ENCODE measurements at places on chromosomes 5 and 9.
A peak's percentile ranks its signal among the peaks of the same experiment; 100 is the strongest.

DNA sequence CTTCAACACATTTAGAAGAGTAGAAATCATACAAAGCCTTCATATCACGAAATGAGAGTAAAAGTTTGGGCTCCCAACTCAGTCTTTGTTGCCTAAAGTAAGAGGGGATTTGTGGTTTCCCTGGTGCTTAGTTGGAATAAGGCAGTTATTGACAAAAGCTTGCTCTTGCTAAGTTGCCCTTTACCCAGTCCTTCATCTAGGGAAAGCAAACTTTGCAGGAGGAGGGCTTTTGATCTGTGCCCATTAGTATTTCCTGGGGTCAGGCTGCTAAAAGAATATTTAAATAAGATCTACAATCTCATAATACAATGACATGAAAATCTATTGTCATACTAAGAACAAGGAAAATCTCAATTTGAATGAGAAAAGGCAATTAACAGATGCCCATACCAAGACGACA lies 84.1 kb upstream of the ACO1 start:
- no peak for DNase-seq

- peak; percentile 15 for DNase-seq
Observed at GRCh38 chr5:180007582-180007981, 64.0 kb downstream of the RNF130 start.

- DNase-seq, result no peak
Observed at GRCh38 chr5:139215107-139215975, 17.2 kb upstream of the SIL1 start.

GRCh38 chr9:107215381-107215780 lies 67.7 kb upstream of the RAD23B start:
- no peak for DNase-seq

DNA sequence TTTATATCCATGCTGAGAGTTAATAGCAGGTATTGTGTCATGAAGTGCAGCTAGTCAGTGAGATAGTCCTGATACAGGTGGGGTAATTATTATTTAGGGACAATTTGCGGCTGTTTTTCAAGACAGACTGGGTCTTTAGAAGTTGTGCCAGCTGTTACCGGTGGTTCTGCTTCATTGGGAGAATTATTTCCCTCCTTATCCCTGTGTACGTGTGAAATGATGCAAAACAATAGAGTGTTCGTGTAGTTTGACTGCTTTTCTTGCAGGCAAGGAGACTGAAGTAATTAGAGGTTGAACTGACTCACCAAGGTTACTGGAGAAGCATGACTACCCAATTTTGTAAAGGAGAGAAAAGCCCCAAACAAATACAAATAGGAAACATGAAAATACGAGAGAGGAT lies 101.7 kb downstream of the ARRDC3 start:
- DNase-seq, result no peak

DNA sequence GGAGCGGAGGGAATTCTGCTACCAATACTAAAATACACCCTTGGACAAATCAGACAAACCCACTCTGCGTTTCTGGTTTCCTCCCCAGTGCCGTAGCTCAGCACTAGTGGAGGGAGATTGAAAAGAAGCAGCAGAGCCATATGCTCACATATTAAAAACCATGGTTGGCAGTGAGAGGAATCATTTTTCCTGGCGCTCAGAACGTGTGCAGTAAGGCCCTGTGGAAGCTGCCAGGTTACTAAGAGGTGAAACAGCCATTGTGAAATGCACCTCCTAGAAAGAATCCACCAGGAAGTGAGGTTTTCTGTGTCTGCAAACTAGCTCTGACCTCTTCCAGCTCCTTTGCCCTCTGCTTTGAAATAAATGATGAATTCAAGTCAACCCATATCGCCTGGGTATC lies 177.2 kb downstream of the ERCC6L2 start:
- no peak for DNase-seq

Measured in cerebellar nuclear complex (tissue), 1 donor.